ENCODE measurements at places on chromosomes 16 and 17.

GRCh38 chr16:4339909-4340308 lies 11.2 kb downstream of the PAM16 start:
- DNase-seq: no peak

- DNase-seq: peak; percentile 92
Measured at GRCh38 chr17:78979780-78980623, at the start of gene LGALS3BP. TSS of gene LGALS3BP (minus strand) at chr17:78979923. CDS start at chr17:78977191, 2,732 bp downstream.

DNA sequence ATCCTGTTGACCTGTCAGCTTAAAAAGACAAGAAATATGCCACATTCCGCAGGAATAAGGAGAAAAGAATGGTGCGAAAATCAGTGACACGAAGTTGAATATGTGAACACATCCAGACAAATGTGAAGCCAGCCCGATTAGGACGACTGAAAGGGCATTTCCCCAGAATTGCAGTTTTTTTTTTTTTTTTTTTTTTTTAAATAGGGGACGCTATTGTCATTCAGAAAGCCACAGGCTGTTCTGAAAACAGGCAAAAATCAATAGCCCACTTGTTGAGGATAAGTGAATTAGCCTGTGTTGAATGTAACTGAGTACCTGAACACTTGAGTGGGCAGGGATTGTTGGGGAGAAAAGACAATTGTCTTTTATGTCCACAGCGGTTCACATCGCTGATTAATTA lies 507.1 kb downstream of the WWOX start:
- DNase-seq: no peak

- DNase-seq: no peak
Measured at GRCh38 chr17:1906662-1907101, 76.9 kb downstream of the RPA1 start.

DNA sequence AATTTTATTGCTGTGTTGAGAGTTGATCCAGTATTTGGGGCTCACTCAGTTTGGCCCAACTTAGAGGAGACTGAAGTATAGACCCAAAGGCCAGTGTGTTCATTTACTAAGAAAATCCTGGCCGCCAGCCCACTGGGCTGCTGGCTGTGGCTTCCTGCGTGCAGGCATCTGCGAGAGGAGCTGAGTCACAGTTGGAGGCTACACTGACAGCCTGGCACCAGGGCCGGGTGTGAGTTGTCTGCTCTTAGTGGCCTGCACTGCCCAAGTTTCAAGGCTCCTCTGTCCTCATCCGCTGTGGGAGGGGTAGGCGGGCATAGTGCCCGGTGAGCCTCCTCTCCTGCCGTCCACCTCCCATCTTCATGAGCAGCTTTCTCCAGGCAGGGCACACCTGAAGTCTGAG lies 54.2 kb downstream of the PLD6 start:
- no peak for DNase-seq

GRCh38 chr17:57622683-57623433 lies 122.2 kb downstream of the CCDC182 start:
- no peak for DNase-seq

DNA sequence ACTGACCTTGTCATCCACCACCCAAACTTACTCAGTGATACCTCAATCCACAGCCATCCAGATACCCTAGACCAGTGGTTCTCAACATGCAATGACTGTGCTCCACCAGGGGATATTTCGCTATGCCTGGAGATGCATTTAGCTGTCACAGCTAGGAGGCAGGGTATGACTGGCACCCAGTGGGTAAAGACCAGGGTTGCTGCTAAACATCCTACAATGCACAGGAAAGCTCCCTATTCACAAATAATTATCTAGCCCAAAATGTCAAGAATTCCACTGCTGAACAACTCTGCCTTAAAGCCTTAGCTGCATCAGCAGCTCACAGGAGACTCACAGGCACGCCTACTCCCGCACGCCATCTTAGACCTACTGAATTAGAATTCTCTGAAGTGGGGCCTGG lies 212.6 kb downstream of the GRIN2A start:
- no peak for DNase-seq

- no peak for DNase-seq
Measured at GRCh38 chr17:4862720-4863119, 29.6 kb downstream of the MINK1 start.

DNA sequence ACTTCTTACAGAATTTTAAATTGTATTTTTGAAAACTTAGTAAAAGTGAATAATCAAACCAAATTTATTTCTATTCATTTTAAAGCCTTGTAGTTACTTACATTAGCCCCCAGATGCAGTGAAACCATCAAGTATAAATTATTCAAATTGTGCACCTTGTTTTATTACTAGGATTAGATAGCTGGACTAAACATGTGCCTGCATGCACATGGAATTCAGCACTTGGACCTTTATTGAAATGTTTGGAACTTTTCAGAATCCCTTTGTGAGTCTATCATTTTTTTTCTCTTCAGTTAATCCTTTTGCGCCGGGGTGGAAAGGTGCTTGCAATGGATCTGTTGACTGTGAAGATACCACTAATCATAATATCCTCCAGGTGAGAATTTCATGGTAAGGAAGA lies 4.7 kb downstream of the ZPBP2 start:
- DNase-seq: no peak

GRCh38 chr17:59617156-59617732 lies 2.5 kb upstream of the CLTC start:
- DNase-seq: no peak

GRCh38 chr16:589658-590187 lies at the start of gene RAB40C:
TSS of gene RAB40C (plus strand) at chr16:590066. CDS start at chr16:590292, 226 bp downstream.
- peak; percentile 96 for DNase-seq

DNA sequence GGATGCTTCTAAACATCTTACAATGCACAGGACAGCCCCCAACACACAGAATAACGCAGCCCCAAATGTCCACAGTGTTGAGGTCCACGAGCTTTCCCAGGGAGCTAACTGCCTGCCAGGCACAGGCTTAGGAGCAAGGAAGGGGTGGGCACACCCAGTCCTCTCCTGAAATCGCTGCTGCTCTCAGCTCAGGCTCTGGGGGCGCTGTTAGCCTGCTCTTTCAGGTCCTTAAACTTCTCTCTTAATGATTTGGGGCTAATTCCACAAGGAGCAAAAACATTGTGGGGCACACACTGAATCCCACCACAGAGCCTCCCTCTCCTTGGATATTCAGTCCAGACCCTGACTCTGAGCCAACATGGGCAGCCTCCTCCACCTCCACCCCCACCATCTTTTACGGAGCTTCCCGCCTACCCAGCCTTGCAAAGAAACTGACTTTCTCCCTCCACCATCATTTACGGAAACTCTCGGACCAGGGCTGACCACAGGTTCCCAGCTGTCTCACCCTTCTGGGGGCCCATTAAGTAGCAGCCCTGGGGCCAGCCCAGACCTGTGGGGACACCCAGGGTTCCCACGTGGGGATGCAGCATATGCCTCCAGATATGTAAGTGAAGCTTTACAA lies 1.1 kb downstream of the CD300H start:
- no peak for DNase-seq

DNA sequence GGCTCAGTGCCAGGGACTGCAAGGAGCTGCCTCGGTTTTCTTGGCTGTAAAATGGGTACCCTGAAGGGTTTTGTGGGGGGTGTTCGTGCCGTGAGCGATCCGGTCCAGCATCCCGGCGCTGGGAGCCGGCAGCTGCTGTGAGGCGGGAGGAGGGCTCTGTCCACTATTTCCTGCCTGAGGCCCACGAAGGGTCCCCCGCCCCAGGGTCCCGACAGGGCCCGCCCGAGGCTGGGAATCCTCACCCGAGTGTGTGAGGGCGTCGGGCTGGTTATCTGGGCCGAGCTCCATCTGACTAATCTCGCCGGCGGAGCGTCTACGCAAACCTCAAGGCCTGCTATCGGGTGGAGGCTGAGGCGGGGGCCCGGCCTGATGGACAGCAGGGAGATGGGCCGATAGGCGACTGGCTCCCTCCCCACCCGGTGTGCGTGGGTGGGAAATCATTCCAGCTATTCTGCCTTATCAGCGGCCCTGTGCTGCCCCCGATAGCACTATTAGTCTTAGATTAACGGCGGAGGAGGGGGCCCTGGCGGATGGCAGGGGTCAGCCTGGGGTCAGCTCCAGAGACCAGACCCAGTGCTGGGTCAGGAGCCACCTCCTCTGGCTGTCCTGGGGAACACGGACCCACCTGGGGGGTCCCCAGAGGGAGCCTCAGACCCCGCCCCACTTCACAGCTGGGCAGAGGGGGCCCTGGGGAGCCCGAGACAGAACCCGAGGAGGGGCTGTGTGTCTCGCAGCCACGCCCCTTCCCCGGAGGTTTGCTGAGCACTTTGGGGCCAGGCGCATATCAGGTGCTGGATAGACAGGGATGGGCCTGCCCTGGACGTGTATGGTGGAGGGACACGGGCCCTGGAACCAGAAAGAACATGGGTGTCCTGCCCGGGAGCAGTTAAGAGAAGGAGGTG lies 44.7 kb downstream of the ZFPM1 start:
- no peak for DNase-seq

DNA sequence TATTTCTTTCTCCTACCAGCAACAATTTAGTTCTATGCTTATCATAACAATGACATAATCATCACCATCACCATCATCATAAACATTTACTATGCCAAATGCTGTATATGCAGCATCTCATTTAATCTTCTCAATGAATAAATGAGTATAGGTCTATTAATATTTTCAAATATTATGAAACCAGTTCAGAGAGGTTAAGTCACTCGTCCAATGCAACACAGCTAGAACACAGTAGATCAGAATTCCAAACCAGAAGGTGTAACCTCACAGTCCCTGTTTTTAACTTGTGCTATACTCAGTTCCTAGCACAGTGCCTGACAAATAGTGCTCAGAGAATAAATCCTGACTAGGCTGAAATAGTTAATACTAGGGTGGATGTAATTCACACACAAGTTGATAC lies 314.8 kb downstream of the XYLT1 start:
- no peak for DNase-seq

- DNase-seq: peak; percentile 75
Measured at GRCh38 chr17:42979511-42980273, at the start of gene PTGES3L. TSS of gene PTGES3L (minus strand) at chr17:42980080. CDS start at chr17:42980053, 27 bp downstream.

GRCh38 chr17:50356892-50357510 lies 11.1 kb downstream of the XYLT2 start:
- DNase-seq: no peak

DNA sequence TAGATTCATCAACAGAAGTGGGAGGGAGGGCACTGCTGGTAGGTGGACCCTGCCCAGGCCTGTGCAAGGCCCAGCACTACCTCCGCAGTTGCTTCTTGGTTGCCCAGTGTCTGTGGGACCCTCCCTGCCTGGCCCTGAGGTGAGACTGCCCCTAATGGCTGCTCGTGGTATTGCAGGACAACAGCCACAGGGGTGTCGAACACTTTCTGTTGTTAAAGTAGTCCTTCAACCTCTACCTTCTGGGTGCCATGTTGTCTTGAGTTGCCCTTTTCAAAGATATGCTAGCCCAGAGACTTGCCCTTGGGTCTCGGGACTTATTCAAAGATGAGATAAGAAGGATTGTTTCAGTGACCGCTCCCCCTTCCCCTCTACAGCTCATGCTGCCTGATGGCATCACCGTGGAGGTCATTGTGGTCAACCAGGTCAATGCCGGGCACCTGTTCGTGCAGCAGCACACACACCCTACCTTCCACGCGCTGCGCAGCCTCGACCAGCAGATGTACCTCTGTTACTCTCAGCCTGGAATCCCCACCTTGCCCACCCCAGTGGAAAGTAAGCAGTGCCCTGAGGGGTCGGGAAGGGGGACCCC lies 29.1 kb downstream of the AKAP1 start:
- DNase-seq: peak; percentile 12

- peak; percentile 40 for DNase-seq
Measured at GRCh38 chr17:81867170-81867990, 3.8 kb downstream of the ARHGDIA start.

GRCh38 chr16:67226295-67226803 lies 581 bp upstream of the TMEM208 start:
- DNase-seq: no peak

DNA sequence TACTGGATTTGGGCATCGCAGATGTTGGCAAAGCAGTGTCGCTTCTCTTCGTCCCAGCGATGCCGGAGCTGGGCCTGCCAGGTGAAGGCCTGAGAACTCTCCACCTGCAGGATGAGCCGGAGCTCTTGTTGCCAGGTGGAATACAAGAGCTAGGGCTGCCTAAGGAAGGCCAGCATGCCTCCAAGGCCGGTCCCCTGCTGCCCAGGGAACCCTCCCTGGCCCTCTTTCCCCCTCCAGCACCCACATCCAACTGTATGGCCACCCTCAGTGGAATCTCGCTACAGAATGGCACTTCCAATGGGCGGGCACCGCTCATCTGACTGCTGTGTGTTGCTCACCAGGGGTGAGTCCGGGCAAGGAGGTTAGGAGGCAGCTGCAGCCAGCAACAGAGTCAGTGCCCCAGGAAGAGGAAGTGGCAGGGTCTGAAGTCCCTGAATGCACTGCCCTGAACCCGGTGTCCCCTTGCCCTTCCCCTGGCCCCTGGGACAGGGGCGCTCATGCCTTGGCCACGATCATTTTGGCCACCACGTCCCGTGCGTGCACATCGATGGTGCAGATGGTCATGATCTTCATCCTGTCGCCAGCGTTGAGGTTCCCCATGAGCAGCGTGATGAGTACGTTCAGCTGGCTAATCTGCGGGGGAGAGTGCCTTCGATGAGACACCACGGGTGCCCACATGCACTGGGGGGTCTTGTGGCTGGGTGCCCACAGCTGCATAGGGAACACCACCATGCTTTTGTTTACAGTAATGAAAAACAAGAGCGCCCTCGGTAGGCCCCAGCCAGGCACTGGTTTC lies 75.8 kb downstream of the DNAH17 start:
- no peak for DNase-seq

DNA sequence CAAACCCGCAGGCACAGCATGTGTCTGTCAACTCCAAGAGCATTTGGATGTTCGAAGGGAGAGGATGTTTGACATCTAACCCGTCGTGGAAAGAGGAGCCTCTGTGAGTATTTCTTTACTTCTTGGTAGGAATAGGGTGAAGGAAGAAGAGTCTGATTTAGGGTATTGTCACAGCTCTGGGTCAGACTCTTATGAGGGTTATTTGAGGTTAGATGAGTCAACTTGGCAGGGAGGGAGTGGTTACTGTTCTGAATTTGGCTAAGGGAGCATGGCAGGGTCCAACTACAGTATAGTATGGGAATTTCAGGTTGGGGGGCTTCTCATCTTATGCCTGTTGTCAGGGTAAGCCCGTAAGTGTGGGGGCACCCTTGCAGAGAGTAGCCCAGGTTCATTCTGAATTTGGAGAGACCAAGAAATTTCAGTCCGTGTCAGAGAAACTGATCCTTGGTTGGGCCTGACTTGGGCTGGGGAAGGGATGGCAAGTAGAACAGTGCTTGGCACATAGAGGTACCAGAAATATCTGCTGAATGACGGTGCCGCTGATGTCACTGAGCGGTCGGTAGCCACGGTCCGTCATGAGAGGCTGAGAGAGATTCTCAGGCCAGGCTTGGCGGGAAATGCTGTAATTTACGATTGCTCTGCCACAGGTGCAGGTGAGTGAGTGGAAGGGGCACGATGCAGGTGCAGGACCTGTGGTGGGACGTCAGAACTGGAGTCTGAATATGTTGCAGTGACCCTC lies 43.2 kb downstream of the MYH3 start:
- no peak for DNase-seq

- DNase-seq: no peak
Measured at GRCh38 chr17:48514477-48514876, 16.3 kb downstream of the HOXB1 start.

- no peak for DNase-seq
Measured at GRCh38 chr16:85994492-85995490, 95.8 kb downstream of the IRF8 start.

Data from NCI-H2029 (cell line).